ENCODE measurements at places on chromosomes 16 and 17.

GRCh38 chr16:9395958-9396359, 304.5 kb downstream of the HAPSTR1 start:
- no peak for DNase-seq

GRCh38 chr17:28737770-28738679, 5.8 kb upstream of the TRAF4 start:
- DNase-seq: no peak

GRCh38 chr17:49969795-49970389, 902 bp downstream of the DLX4 start:
- no peak for DNase-seq

DNA sequence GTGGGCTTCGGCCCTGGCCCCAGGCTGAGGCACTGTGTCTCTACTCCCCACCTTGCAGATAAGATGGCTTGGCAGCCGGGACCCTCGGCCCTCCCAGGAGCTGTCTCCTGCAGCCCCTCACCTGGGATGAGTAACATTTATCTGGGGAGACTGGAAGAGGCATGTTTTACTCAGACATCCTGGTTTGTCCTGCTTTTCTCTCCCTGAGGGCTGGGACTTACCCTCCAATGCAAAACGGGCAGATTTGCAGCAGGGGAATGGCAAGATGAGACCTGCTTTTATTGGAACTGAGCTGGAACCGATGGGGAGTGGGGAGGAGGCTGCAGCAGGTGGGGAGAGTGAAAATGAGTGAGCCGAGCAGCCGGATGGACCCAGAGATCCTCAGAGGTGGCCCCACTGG, 27.3 kb upstream of the UBE2G1 start:
- DNase-seq: no peak

DNA sequence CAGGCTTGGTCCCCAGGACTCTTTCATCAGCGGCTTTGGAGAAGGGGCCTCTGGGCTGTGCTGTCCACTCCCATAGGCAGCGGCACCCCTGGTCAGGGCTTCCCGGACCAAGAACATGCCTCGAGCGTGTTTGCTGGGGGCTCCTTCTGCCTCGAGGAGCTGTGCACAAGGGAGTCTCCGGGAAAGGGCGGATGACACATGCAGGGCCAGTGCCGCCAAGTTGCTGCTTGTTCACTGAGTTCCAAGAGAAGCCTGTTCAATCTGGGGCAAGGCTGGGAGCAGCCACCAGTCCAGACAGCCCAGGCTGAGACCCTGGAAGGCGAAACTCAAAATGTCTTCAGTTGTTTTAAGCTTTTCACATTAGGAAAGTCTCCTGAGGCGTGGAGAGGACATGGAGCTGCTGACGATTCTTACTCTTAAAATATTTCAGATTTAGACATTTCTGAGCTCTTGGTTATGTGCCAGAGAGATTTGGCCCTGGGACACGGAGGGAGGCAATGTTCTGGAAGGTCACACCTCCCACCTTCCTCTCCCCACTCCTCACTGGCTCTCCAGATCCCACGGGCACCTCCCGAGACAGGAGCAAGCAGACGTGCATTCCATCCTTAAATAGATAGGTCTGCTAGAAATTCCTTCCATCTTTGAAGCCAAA, 84.5 kb upstream of the ZNF469 start:
- no peak for DNase-seq

- DNase-seq: no peak
Observed at GRCh38 chr17:31919802-31920525, 16.8 kb upstream of the SUZ12 start.

DNA sequence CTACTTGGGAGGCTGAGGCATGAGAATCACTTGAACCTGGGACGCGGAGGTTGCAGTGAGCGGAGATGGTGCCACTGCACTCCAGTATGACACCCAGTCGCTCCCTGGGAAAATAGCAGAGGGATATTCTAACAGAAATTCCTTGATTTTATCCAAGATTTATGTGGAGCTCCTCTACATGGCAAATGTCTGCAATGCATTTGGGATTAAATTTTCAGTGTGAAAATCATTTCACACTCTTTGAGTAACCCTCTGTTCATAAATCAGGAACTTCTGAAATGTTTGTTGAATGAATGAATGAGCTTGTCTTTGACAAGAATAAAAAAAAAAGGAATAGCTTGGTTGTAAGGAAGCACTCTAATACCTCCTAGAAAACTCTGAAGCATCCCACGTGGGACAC, 305.8 kb downstream of the SHISA9 start:
- DNase-seq: no peak

DNA sequence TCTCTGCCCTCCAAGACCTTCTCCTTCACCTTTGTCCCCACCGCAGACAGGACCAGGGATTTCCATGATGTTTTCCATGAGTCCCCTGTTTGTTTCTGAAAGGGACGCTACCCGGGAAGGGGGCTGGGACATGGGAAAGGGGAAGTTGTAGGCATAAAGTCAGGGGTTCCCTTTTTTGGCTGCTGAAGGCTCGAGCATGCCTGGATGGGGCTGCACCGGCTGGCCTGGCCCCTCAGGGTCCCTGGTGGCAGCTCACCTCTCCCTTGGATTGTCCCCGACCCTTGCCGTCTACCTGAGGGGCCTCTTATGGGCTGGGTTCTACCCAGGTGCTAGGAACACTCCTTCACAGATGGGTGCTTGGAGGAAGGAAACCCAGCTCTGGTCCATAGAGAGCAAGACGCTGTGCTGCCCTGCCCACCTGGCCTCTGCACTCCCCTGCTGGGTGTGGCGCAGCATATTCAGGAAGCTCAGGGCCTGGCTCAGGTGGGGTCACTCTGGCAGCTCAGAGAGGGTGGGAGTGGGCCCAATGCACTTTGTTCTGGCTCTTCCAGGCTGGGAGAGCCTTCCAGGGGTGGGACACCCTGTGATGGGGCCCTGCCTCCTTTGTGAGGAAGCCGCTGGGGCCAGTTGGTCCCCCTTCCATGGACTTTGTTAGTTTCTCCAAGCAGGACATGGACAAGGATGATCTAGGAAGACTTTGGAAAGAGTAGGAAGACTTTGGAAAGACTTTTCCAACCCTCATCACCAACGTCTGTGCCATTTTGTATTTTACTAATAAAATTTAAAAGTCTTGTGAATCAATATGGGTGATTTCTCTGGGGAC, 12.2 kb downstream of the CX3CL1 start:
- DNase-seq: no peak

DNA sequence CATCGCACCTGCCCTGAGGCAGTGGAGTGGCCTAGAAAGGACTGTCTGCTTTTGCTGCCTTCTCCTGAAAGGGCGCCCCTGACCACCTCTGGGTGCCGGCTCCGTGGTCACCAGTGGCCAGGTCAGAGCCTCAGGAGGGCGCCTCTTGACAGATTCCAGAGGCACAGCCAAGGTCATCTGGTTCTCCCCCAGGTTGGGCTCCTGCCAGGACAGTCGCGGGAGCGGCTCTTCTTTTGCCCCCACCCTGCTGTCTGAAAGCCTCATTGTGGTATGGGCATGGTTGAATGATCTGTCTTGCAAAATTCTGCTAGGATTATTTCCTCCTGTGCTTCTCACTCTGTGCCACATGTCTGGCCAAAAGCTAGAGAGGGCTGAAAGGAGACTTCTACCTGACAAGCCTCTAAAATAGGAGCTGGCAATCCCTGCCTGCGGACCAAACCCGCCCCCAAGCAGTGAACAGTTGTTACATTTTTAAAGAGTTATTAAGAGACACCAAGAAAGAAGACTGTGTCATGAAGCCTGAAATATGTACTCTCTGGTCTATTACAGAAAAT, 82.8 kb downstream of the SNX29 start:
- DNase-seq: no peak

GRCh38 chr17:81794509-81794908, 9.4 kb upstream of the GCGR start:
- DNase-seq: no peak

- no peak for DNase-seq
Observed at GRCh38 chr17:74340470-74341023, 14.5 kb downstream of the KIF19 start.

DNA sequence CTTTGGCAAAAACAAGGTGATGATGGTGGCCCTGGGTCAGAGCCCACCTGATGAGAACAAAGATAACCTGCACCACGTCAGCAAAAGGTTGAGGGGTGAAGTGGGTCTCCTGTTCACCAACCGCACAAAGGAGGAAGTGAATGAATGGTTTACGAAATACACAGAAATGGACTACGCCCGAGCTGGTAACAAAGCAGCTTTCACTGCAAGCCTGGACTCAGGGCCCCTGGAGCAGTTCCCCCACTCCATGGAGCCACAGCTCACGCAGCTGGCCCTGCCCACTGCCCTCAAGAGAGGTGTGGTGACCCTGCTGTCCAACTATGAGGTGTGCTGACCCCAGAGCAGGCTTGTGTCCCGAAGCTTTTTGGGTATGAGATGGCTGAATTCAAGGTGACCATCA, 29.7 kb upstream of the DLX4 start:
- DNase-seq: no peak

- DNase-seq: no peak
Observed at GRCh38 chr16:25977121-25977520, 285.4 kb downstream of the HS3ST4 start.

DNA sequence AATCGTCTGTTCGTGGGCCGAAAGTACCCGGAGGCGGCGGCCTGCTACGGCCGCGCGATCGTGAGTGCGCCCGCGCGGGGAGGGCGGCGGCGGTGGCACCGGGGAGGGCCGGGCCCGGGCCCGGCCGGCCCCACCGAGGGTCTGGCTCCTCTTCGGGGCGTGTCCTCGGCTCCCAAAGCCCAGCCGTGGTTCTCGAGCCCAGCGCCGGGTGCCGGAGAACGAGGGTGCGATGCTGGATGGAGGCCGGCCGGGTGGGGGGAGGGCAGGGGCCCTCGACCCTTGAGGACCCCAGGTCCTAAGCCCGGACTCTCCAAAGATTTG, 375 bp downstream of the STUB1 start:
- DNase-seq: no peak

DNA sequence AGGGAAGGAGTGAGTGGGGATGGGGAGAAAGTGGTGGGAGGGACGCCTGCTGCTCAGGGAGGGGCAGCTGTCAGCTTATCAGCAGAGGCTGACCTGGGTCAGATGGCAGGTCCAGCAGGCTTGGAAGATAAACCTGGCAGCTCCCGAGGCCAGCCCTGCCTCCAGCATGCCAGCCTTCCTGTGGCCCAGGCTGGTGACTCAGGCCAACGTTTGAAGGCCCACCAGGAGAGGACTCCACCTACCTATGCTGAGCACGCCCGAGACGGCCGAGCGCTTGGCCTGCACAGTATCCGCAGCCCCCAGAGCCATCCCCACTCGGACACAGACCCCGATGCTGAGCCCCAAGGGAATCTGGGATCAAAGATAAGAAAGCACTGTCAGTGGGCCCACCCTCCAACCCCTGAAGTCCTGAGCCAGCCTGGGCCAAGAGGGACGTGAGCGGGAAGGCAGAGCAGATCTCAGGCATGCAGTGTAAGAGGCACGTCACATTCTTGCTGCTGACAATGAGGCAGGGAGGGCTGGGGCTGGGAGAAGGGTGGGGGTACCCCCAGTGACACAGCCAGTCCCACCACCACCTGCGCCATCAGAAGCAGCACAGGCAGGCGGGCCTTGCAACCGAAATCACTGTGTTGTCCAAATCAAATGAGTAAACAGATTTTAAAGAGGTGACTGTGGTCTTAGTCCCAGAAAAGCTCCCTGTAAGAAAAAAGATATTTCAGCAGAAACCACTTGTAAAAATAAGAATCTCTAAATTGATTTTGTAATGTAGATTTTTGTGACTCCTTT, 12.4 kb downstream of the SLC47A2 start:
- DNase-seq: no peak

GRCh38 chr16:801584-802363, 1.2 kb upstream of the GNG13 start:
- DNase-seq: no peak

GRCh38 chr17:74757931-74758847, 9.8 kb downstream of the NHERF1 start:
- no peak for DNase-seq

- DNase-seq: no peak
Observed at GRCh38 chr17:7343250-7343649, 6.9 kb downstream of the ACAP1 start.

GRCh38 chr17:64110379-64111152, 19.4 kb downstream of the ERN1 start:
- DNase-seq: no peak

GRCh38 chr16:81099958-81100357, 3.8 kb upstream of the GCSH start:
- DNase-seq: no peak

DNA sequence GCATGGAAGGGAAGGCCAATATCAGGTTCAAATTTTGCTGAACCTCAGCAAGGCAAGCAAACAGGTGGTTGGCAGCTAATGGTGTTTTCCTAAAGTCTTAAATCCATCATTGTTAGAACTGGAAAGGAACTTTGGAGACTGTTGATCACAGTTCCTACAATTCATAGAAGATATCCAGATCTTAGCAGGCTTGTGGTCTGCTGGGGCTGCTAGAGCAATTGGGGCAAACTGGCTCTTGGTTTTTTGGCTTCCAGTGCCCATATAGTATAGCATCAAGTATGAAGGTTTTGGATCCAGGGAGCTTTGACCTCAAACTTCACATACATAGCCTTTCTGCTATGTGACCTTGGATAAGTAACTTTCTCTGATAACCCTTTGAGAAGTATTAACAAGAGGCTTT, 49.7 kb downstream of the IGF2BP1 start:
- no peak for DNase-seq

- peak; percentile 38 for DNase-seq
Observed at GRCh38 chr17:38584350-38584925, 21.3 kb downstream of the SRCIN1 start.

DNA sequence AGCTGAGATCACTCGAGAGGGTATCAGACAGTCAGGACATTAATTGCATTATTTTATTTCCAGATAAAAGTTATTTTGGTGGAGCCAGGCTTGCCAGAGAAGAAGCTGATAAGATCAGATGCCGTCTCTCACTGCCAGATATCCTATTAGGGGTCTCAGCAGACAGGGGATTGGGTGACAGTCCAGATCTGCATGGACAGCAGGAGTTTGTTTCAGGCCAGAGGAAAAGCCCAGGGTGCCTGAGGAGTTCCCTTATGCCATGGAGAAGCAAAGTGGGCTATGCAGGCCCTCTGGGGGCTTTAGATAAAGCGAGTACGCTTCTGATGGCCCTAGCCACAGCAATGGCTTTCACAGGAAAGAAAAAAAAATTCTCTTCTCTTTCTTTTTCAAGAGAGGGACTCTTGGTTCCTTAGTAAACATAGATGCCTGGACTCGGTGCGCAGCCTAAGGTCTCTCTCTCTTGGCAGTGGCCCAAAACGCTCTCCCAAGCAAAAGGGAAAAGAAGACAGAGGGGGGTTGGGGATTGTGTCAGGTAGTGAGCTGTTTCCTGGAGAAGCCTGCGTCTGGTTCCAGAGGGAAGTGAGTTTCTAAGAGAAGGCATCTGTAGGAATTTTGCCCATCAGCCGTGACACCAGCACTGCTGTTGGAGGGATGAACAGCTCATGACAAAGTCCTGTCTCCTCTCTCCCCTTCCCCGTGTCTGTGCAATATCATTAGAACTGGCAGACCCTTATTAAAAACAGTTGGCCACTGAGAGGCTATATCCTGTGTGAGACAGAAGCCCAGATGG, 166.3 kb upstream of the FOXF1 start:
- no peak for DNase-seq

GRCh38 chr17:75881678-75882454, 3.5 kb upstream of the TRIM47 start:
- no peak for DNase-seq

GRCh38 chr17:76940295-76940694, 72.1 kb downstream of the MGAT5B start:
- DNase-seq: no peak

- DNase-seq: no peak
Observed at GRCh38 chr17:34172390-34172918, 82.6 kb upstream of the CCL2 start.

- no peak for DNase-seq
Observed at GRCh38 chr17:74157366-74157765, 46.1 kb upstream of the RPL38 start.

GRCh38 chr17:59347975-59348391, 16.5 kb downstream of the YPEL2 start:
- DNase-seq: no peak

Data from stimulated activated CD4-positive, alpha-beta T cell treated with anti-CD3 and anti-CD28 coated beads, Interleukin-1b, Interleukin-23, amount 100 ng/mL, for 1 hour (primary cell).